Hepatic stellate cell (primary cell): ENCODE measurements at places on chromosomes 13 and 19.

- DNase-seq = no peak
Observed at GRCh38 chr13:43030548-43030947, 7.2 kb downstream of the DNAJC15 start.

DNA sequence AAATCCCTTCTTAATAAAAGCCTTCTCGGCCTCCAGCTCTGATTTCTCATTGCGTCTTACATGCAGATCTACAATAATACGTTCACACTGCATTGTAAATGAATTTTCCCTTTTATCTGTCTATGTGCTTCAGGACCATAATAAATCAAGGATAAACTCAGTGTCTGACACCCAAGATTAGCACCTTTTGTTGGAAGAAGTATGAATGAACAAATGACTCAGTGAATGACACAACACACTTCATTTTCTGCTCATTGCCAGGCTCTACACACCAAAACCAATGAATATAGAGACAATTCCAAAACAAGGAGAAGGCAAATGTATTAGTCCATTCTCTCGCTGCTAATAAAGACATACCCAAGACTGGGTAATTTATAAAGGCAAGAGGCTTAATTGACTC is 1224.4 kb downstream of the EFNB2 start:
- DNase-seq = no peak

- no peak for DNase-seq
Observed at GRCh38 chr13:35936246-35936978, 194.8 kb downstream of the DCLK1 start.

GRCh38 chr19:2446381-2446780 is 10.4 kb downstream of the LMNB2 start:
- DNase-seq = no peak

GRCh38 chr19:24054044-24054935 is 32.7 kb upstream of the ZNF254 start:
- DNase-seq = peak; percentile 21

GRCh38 chr19:4861147-4861546 is 6.3 kb downstream of the PLIN3 start:
- no peak for DNase-seq

DNA sequence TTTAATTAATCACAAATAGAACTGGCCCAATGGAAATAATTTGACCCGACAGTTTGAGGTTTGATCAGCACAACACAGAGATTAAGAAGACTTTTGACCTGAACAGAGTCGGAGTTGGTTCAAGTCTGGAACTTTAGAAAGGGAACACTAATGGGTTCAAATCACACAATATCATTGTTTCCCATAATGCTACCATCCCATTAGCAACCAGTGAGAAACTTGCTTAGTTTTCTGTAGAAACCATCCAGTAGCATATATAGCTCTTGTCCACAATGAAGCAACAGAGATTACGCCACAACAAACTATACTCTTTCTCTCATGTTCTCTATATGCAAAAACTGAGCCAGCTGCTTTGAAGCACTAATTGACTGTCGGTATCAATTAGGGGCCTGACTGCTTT is 376.9 kb upstream of the SPRY2 start:
- DNase-seq = no peak
